ENCODE measurements at places on chromosomes 11 and 22.

- no peak for DNase-seq
Measured at GRCh38 chr11:69801513-69802335, 17.5 kb downstream of the FGF3 start.

GRCh38 chr11:61390161-61390560 lies 2.2 kb upstream of the TMEM216 start:
- DNase-seq: no peak

GRCh38 chr11:67442504-67443404 lies 522 bp downstream of the CORO1B start:
- no peak for DNase-seq

DNA sequence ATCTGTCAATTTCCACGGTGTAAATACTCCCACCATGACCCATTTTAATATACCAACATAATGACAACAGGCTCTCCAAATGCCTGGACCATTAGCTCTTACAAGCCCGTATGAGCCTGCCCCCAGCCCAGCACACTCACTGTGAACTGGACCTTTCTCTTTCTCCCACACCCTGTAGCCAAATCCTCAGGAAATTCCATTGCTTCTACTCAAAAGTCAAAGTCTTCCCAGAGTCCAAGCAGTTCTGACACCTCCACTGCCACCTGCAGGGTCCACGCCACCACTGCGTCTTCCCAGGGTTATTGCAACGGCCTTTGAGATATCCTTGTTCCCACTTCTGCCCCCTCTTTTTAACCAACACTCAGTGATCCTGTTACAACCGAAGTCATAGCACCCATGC lies 110.1 kb upstream of the ASPHD2 start:
- no peak for DNase-seq

DNA sequence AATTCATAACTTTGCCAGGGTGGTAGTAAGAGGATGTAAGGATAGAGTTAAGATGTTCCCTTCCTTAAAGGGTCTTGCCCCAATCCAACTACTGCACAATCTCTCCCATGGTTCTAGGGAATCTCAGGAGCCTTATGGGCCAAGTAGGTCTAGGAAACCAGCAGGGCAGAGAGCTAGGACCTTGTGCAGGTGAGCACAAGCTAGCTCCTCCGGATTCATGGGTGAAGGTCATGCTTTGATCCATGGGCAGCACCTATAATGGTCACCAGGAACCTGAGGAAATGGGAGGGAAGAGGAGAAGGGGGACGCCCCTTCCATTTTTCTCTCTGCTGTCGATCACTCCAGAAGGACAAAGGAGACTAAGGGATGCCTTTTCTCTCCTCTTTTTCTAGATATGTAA lies 16.8 kb downstream of the KCNJ11 start:
- no peak for DNase-seq

DNA sequence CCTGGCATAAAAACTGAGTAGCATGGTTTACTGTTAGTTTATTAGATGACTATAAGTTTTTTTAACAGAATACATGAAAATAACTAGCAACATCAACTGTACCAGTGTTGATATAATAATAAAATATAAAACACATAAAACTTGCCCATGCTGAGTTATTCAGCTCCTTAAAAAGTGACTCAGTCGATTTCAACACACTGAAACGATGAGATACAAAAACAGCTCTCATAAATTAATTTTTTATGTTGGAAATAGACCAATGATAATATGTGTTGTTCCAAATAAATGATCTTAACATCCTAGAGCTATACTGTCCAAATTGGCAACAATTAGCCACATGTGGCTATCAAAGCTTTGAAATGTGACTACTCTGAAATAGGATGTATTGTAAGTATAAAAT lies 15.9 kb downstream of the PDGFD start:
- DNase-seq: no peak

GRCh38 chr22:44603767-44604166 lies 98.2 kb upstream of the PRR5 start:
- DNase-seq: no peak

DNA sequence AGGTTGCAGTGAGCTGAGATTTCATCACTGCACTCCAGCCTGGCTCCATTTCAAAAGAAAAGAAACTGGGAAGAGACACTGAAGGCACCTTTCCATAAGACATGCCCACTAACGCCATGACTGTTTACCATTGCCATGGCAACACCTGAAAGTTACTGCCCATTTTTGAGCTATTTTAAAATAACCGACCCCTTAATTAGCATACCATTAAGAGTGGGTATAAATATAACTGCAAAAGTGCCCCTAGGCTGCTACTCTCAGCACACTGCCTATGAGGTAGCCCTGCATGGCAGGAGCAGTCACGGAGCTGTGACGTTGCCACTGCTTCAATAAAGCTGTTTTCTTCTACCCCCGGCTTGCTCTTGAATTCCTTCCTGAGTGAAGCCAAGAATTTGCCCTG lies 9.9 kb upstream of the RNASEH2C start:
- DNase-seq: no peak

GRCh38 chr22:46028106-46028991 lies 51.4 kb upstream of the WNT7B start:
- DNase-seq: no peak

DNA sequence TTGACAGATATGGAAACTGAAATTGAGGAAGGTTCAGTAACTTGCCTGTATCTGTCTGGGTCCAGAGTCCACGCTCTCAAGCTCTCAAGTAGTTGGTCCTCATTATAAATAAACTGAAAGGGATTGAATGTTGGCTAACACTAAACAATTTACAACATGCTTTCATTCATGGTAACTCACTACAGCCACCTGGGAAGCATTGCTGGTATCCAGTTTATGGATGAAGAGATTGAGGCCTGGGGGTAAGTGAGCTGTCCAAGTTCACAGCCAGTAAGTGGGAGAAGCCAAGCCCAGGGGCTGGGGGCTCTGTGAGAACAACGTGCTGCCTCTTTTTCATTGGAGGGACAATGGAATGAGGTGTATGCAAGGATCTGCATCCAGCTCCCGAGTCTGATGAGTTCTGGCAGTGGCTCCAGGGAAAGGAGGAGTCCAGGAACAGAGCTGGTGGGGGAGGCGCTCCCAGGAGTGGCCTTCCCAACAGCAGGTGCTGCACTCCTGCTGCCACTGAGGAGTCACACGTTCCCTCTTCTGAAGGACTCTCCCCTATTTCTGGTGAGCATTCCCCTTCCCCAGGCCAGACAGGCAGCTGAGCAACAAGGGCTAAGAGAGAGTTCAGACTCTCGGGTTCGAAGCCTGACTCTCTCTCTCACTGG lies 175.8 kb downstream of the CSNK2A3 start:
- DNase-seq: no peak

DNA sequence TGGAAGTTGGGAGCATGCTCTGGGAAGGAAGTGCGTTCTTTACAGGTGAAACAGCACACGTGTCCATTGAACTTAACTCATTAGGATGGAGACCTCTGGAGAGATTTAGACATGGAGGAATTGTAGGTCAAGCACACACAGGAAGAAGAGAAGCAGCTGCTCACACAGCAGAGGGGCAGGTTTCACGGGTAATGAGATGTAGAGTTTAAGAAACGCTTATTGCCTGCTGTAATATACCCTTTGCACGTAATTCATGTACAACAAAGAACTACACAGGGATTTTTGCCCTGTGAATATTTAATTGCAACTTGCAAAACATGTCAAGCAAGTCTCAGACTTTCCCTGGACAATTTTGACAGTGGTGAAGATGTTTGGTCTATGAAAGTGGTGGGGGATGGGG lies 508.0 kb downstream of the OPCML start:
- DNase-seq: no peak

DNA sequence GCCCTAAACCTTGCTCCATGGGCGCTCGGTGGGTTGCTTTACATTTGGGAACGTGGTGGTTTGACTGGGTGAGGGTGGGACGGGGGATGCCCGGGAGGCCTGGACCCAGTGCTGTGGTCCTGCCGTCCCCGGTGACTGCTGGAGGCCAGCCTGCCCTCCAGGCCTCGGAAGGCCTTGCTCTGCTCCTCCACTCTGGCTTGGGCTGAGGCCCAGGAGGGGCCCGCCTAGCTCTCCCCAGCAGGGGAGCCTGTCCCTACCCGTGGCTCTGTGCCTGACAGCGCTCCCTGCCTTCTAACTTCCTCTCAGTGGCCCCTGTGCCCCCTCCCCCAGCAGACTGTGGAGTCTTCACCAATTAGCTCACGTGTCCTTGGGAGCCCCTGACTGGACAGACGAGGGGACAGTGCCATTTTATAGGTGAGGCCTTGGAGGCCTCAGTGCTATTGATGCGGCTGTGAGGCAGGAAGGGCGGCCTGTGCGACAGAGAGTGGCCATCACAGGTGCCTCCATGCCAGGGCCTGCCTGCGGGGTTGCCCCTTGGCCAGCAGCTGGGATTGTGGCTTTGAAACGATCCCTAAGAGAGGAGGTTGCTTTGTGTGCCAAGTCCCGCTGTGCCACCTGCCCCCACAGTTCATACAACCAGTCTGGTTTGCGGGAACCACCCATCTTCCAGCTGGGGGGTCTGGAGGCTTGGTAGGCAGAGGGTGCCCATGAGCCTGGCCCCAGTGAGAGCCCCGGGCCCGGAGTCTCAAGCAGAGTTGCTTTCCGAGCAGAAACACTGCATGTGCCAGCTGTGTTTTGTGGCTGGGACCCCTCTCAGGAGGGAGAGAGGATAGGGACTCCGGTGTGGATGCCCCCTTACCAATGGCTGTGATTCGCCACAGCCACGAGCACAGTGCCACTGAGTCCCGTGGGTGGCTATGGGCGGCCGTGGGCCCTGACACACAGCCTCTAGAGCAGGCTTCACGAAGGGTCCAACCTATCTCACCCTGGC lies 17.7 kb downstream of the TPCN2 start:
- no peak for DNase-seq

GRCh38 chr22:49724893-49725489 lies 102.7 kb downstream of the BRD1 start:
- DNase-seq: peak; percentile 50

DNA sequence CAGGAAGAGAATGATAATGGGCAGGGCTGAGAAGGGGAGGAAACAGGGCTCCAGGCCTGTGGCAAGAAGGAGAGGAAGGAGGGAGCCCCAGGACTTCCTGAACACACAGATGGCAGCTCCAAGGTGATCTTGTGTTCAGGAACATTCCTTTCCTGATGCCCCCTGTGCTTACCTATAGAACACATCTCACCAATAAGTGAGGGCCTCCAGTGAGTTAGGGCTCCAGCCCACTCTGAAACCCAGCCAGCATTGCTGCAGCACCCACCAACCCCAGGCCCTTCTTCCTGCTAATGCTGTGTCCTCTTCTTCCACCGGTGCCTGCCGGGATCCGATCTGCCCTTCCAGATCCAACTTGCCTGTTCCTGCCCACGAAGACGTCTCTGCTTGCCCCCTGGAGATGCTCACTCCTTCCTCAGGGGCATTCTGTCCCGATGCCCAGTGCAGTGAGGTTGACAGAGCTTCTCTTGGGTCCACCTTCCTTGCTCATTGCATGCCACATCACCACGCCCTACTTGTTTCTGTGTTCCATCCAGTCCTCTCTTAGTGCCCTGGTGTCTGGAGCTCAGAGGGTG lies 17.4 kb downstream of the ANKK1 start:
- no peak for DNase-seq

DNA sequence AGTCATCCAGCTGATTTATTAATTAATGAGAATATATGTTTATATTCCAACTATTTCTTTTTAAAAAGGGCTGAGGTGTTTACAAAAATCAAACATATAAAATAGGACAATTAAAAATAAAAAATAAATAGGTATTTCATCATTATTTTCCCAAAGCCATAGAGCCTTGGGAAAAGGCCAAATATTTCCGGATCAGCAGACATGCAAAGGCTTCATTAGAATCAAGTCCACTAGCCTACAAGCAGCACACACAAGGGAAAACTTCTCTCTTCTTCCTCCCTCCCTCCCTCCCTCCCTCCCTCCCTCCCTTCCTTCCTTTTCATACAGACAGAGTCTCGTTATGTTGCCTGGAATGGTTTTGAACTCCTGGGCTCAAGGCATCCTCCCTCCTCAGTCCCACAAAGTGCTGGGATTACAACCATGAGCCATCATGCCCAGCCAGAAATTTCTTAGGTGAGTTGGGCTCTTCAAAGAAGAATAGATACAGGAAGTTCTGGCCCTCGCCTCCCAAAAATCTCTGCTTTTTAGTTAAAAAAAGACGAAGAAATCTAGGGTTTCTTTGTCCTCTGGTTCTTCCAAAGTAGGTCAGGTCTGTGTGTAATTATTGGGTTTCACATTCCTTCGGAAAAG lies 121.2 kb downstream of the SIK3 start:
- no peak for DNase-seq

GRCh38 chr11:6505577-6506240 lies 8.6 kb downstream of the DNHD1 start:
- no peak for DNase-seq

DNA sequence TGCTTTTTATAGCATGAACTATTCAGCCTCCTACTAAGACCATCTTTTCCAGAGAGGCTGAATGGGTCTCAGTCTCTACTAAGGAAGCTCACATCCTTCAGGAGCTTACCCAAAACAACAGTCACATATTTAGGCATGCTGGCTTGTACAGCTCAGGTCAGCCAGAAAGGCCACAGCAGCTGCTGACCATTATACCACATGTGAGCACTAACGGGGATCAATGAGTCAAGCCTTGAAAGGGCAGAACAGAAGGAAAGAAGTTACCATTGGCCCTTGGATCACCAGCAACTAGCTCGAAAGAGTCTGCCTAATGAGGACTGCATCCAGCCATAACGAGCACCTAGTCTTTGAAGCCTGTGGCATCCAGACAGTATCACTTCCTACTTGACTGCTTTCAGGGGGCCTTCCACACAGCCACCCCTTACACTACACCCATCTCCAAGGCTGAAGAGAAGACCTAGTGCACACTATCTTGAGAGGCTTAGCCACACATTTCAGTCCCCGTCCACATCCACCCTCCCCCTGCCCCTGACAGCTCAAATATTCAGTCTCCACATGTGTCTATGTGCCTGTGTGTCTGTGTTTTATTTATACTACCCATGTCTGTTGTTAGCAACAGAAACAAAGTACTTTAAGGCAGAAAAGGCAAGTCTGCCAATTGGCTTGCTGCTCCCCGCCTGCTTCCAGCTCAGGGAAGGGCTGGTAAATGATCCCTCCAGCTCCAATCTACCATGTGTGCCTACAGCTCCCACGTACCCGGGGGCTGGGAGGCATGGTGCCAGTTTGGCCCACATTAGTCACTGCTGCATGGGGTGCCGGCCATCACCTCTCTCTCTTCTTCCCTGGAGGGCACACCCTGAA lies 95.5 kb downstream of the RPL27A start:
- DNase-seq: no peak

DNA sequence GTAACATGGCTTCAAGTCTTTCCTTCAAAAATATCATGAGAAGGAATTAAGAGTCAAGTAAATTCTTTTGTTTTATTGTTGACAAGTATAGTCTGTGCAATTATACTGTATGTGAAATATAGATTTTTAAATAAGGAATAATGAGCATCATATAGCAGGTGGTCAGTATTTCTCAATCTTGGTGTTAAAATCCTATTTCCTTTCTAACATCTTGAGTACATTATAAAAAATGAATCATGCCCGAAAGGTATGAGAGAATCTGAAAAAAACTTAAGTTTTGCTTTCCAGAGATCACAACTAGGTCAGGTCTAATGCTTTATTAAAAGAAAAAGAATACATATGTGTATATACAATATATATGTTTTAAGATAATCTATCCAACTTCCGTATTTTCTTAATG lies 53.1 kb downstream of the KIF18A start:
- DNase-seq: no peak
